ENCODE measurements at places on chromosomes 3 and 15. TPM values are rescaled to one million over a fixed set of nuclear protein-coding genes. Genes with fewer than 3 reads are reported as not detected.
A peak's percentile ranks its signal among the peaks of the same experiment; 100 is the strongest.

OR4F15 gene
- total RNA-seq, result not detected

GALK2 gene
- total RNA-seq, result 73.5 TPM

SERINC4 gene
- not detected for total RNA-seq

CISH gene
- total RNA-seq, result 0.51 TPM

SCN11A gene
- total RNA-seq, result not detected

PODXL2 gene
- 2.9 TPM for total RNA-seq

DNA sequence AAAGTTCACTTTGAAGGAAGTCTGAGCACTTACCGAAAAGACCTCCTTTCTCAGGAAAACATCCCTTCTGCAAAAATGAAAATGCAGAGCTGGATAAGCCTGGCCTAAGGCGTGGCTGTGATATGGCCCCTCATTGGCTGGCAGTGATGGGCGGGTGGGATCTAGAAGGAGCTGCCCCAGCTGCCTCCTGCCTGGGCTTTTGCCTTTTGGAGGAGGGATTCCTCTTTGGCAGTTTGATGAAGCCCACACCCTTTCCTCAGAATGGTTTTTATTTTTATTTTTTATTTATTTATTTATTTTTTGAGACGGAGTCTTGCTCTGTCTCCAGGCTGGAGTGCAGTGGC is 4.0 kb upstream of the DZIP1L start:
- DNase-seq, result no peak

DNA sequence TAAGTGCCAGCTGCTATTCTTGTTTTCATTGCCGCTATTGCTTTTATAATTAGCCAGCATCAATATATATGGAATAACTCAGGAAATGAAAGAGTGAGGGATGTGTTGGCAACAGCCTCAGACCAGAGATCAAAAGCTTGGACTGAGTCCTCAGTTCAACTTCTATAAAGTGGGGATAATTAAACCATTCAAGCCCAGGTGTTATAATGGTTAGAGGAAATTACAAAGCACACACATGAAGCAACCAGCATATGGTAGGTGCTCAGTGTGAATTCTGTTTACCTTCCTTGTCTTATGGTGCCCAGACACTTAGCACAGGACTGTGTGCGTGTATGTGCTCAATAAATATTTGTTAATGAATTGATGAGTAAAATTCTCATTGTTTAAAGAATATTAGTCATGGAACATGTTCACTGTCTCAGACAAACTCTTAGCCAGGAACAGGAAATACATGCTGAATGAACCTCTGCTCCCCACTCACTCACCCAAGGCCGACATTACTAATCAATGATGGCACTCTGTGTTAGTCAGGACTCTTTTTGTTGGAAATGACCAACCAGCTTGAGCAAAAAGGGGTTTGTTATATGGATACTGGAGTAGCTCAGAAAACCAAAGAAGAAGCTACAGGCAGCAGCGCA is 16.7 kb upstream of the CCDC174 start:
- DNase-seq, result peak; percentile 86

DNA sequence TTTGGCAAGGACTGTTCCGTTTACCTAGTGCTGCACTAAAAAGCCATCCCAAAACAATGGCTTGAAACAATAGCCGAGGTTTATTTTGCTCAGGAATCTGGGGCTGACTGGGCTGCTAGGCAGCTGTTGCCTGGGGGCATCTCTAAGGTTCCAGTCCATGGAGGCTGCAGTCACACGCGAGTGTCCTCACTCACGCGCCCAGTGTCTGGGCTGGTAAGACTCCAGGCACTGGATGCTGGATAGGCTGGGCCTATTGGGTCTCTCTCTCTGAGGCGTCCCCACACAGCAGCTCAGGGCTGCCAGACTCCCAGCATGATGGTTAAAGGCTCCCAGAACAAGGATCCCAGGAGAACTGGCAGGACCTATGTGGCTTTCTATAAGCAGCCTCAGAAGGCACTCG is 34.2 kb downstream of the ALS2CL start:
- no peak for DNase-seq

- peak; percentile 76 for DNase-seq
Observed at GRCh38 chr15:67863442-67863987, 23.7 kb upstream of the RNU6-1 start.

GRCh38 chr15:90851114-90851513 is 17.3 kb upstream of the FURIN start:
- no peak for DNase-seq

- no peak for DNase-seq
Observed at GRCh38 chr15:79008659-79009058, 63.8 kb upstream of the CTSH start.

DNA sequence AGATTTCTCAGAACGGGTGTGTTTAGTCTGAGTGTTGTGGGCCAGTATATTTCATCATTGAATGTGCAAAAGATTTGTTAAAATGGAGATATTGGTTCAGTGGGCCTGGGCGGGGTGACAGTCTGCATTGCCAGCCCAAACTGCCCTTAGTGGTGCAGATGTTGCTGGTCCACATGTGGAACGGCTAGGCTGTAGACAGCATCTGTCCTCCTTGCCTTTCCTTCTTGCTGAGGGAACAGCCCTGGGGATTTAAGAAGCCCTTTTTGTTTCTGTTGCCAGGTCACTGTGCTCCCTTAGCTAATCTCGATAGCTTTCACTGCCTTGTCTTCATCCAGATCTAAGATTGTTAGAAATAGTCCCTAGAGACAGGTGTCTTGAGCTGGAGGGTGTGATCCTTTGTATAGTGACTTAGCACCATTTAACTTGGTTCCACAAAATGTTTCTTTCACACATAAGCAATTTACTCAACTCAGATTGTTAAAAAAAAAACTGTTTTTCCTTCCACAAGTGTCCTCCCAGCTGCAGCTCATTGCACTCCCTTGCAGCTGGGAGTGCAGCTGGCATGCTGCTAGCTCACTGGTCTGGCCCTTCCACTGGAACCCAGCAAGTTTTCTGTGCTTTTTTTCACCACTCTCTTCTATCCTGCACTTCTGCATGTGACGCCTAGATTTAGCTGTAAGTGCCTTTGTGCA is 37.5 kb downstream of the GAP43 start:
- no peak for DNase-seq

DNA sequence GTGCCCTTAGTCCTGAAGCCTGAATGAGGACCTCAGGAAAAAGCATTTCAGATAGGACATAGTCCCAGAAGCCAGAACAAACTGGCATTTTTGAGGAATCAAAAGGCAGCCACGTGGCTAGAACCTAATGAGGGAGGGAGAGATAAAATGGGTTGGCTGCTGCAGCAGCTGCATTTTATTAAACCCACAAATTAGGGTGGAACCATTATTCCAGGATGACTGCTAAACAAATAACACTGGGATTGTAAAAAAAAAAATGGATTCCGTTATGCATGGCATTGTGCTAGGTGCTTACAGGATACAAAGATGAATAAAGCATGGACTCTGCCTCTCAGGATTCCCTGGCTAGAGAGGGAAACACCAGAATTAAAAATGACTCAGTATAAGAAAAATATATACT is 141.5 kb downstream of the SATB1 start:
- DNase-seq, result no peak

DNA sequence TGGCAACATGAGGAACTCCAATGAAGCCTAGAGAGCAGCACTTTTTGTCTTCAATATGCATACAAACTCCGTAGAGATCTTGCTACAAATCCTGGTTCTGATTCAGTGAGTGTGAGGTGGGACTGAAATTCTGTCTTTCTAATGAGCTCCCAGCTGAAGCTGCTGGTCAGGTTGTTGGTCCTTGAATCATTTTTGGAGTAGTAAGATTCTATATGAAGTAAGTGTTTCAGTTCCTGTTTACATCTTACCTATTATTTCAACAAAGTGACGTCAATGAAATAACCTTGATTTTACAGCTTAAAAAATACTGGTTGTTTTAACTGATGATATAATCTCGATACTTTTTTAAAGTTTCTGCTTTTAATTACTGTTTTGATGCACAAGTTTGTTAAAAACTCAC is 33.9 kb downstream of the SHQ1 start:
- DNase-seq, result no peak

DNA sequence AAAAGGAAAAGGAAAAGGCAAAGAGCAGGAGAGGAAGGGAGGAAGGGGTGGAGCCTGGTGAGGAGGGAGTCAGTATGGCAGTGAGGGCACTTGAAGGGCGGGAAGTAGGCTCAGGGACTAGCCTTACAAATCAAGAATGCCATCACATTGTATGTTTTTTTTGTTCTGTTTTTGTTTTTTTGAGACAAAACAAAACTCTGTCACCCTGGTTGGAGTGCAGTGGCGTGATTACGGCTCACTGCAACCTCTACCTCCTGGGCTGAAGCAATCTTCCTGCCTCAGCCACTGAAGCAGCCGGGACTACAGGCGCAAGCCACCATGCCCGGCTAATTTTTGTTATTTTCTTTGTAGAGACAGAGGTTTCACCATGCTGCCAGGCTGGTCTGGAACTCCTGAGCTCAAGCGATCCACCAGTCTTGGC is 10.5 kb upstream of the PIK3CB start:
- DNase-seq, result no peak

DNA sequence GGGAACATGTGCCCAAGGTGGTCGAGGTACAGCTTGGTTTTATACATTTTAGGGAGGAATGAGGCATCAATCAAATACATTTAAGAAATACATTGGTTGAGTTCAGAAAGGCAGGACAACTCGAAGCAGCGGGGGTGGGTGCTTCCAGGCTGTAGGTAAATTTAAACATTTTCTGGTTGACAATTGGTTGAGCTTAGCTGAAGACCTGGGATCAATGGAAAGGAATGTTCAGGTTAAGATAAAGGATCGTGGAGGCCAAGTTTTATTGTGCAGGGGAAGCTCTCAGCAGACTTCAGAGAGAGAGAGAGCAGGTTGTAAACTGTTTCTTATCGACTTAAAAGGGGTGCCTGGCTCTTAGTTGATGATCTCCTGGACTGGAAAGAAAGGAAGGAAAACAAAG is 11.3 kb downstream of the CPN2 start:
- no peak for DNase-seq

Measured in dermis blood vessel endothelial cell (primary cell).